ENCODE measurements at places on chromosomes 3 and 15. TPM values are rescaled to one million over a fixed set of nuclear protein-coding genes. Genes with fewer than 3 reads are reported as not detected.
A peak's percentile ranks its signal among the peaks of the same experiment; 100 is the strongest.

DNA sequence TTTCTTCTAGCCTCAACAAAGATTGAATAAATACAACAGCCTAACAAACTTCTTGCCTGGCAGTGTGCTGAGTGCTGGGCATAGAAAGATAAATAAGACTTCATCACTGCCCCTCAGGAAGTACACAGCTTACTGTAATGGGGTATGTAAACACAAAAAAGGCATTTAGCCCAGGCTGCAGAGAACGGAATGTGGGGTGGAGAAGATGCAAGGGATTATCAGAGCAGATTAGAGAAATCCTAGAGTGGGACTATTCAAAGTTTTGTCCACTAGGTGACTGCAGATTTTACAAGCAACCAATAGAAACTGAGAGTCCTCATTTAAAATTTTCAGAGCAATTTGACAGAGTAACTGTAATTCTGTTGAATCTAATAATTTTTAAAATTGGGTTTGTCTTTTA is 35.4 kb upstream of the TSC22D2 start:
- peak; percentile 67 for DNase-seq

RPS27L gene
- 308 TPM for total RNA-seq

- no peak for DNase-seq
Observed at GRCh38 chr15:75234191-75234810, 23.8 kb upstream of the GOLGA6C start.

DNA sequence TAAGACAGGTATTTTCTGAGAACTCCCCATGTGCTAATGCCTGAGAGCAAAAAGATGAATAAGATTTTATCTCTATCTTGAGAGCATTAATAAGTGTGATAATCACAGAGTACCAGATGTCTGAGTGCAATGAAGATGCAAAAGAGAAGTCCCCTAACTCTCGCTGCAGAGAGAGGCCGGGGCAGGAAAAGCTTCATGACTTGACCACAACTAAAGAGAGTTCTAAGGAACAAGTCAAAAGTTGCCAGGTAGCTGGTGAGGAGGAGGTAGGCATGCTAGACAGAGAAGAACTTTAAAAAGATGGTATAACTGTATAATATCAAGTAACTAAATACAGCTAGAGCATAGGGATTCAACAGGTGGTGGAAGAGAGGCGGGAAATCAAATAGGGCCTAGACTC is 28.8 kb downstream of the MTMR10 start:
- no peak for DNase-seq

GPR149 gene
- not detected for total RNA-seq

DNA sequence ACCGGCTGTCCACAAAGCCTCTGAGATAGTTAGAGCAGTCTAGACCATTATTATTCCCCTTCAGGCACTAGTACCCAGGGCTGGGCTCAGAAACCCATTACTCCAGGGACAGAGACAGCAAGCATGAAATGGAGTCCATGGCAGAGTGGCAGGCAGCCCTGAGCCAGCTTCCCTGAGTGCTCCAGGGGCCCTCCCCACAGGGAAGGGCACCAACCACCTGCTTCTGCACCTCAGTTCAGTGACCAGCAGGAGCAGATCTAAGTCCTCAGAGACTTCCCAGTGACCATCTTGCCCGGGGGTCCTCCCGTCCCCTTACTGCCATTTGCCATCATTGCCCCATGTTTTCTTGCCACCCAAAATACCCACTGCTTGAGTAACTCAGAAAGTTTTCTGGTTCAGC is 62.0 kb downstream of the DAPK2 start:
- DNase-seq = no peak

GRCh38 chr3:99607151-99607550 is 31.2 kb upstream of the COL8A1 start:
- no peak for DNase-seq

DNA sequence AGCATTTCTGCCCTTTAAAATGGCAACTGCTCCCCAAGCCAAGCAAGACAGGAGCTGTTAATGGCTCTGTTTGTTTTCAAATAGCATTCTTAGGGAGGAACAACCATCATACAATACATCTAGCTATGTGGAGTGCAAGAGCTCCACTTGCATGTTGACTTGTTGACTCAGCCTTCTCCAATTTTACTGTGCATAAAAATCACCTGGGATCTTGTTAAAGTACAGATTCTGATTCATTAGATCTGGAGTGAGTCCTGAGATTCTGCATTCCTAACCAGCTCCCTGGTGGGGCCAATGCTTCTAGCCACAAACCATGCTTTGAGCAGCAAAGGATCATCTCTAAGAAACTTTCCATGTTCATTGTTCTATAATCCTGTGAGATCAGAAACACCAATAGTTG is 171.4 kb downstream of the THRB start:
- DNase-seq = no peak

GRCh38 chr3:185021256-185021655 is 131.6 kb downstream of the C3orf70 start:
- DNase-seq = no peak

GRCh38 chr3:97871801-97872524 is 50.2 kb downstream of the CRYBG3 start:
- peak; percentile 77 for DNase-seq

GRCh38 chr15:80308002-80308401 is 56.0 kb upstream of the CTXND1 start:
- DNase-seq = no peak

- no peak for DNase-seq
Observed at GRCh38 chr3:23916152-23916885, 471 bp downstream of the NKIRAS1 start.

DNA sequence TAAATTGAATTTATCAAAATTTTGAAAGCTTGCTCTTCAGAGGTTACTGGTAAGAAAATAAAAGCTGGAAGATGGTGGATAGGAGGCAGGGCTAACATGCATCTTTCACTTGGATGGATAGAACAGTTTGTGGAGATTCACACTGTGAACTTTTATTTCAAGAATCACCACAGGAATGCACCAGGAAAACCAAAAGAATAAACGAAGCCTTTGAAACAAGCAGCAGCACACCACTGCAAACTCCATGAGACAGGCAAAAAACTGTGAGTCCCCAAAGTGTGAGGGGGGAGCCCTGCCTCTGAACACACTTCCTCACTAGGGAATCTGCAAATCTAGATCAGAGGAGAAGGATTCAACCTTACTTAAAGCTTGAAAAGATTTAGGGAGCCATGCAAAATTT is 122.2 kb downstream of the RTP4 start:
- no peak for DNase-seq

Data from fibroblast of villous mesenchyme (primary cell).